ENCODE measurements at places on chromosomes 6 and 20.
A peak's percentile ranks its signal among the peaks of the same experiment; 100 is the strongest.

DNA sequence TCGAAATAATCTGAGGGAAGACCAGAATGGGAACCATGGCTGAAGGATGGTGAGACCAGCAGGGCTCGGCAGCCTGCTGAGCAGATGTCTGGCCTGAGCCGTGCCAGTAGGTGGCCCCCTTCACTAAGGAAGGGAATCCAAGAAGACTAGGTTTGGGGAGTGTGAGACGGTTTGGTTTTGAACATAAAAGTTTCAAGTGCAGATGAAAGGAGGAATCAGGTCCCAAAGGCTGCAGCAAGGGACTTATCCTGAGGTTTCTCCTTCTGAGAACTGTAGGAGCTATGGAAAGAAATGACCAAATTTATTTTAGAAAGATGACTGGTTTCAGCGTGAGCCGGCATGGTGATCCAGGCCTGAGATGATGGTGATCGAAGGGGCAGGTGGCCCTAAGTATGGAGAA is 4.6 kb upstream of the OSER1 start:
- DNase-seq = peak; percentile 78

GRCh38 chr20:25512709-25513108 is 72.6 kb downstream of the NINL start:
- DNase-seq = no peak

DNA sequence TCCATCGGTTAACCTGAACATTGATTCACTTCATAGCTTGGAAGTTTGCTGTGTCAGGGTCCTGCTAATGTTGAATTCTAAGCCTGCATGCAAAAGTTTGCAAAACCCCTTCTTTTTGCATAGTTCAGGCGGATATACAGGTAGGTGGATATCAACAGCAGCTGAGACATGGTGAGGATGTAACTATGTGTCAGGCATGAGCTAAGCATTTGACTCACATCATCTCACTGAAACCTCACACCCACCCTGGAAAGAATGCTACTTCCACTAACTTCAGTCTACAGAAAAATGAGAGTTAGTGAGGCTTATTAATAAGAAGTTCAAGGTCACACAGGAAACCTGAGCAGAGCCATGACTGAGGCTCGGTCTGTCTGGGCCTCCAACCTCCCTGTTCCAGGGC is 276.9 kb downstream of the BMP7 start:
- DNase-seq = no peak

- no peak for DNase-seq
Measured at GRCh38 chr20:6705926-6706548, 61.4 kb upstream of the BMP2 start.

Data from stimulated activated CD8-positive, alpha-beta memory T cell treated with anti-CD3 and anti-CD28 coated beads, Interleukin-4, amount 100 ng/mL, for 48 hours (primary cell).